Cardiac ventricle fibroblast (primary cell): ENCODE measurements at places on chromosomes 13 and 19. TPM values are rescaled to one million over a fixed set of nuclear protein-coding genes. Genes with fewer than 3 reads are reported as not detected.

Gene PTGER1
- 0.44 and 0.56 TPM in 2 replicates for total RNA-seq

Gene CLEC17A
- not detected in 2 replicates for total RNA-seq

Gene RHPN2
- 1.8 and 5.1 TPM in 2 replicates for total RNA-seq

Gene RNF113B
- not detected in 2 replicates for total RNA-seq

Gene LGALS7
- not detected in 2 replicates for total RNA-seq

Gene C19orf18
- total RNA-seq = 0.64 TPM in 1 of 2 replicates, not detected in the other

Gene PNMA8B
- 3.4 and 4.1 TPM in 2 replicates for total RNA-seq

Gene JUND
- 120 and 130 TPM in 2 replicates for total RNA-seq

Gene U2AF2
- total RNA-seq = 86.1 and 111 TPM in 2 replicates

Gene C13orf42
- not detected in 2 replicates for total RNA-seq

Gene WDR88
- not detected in 2 replicates for total RNA-seq

Gene RNF17
- total RNA-seq = not detected in 2 replicates

Gene CEACAM4
- not detected in 2 replicates for total RNA-seq

Gene IGSF23
- not detected in 2 replicates for total RNA-seq

Gene ZNF850
- total RNA-seq = 1.4 and 2.0 TPM in 2 replicates

Gene PLK5
- total RNA-seq = not detected in 2 replicates

Gene CEACAM20
- total RNA-seq = not detected in 2 replicates

Gene EPSTI1
- 12.0 and 12.6 TPM in 2 replicates for total RNA-seq

Gene ZNF565
- total RNA-seq = 3.1 and 4.4 TPM in 2 replicates

Gene CNFN
- not detected in 2 replicates for total RNA-seq

Gene CAMSAP3
- total RNA-seq = not detected in 2 replicates

Gene DMKN
- total RNA-seq = 9.1 and 10.6 TPM in 2 replicates

Gene OVOL3
- total RNA-seq = not detected in 2 replicates

Gene KLF5
- 1.2 and 2.1 TPM in 2 replicates for total RNA-seq

Gene EFNA2
- not detected in 2 replicates for total RNA-seq
